ENCODE measurements at places on chromosomes 1 and 21.

DNA sequence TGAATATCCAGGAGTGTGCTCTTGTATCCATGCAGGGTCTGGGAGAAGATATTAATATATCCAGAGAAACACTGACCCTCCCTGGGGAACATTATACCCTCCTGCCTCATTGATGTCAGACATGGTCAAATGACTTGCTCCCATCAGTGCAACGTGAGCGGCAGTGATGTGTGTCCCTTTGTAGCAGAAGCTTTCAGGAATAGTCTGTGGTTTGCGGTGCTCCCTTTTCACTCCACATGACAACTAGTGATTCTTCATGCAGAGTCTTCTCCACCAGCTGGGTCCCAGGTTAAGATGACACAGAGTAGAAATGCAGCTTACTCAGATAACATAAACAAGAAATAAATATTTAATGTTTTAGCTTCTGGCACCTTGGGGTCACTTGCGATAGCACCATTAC lies 31.9 kb upstream of the LYPD8 start:
- no peak for DNase-seq

DNA sequence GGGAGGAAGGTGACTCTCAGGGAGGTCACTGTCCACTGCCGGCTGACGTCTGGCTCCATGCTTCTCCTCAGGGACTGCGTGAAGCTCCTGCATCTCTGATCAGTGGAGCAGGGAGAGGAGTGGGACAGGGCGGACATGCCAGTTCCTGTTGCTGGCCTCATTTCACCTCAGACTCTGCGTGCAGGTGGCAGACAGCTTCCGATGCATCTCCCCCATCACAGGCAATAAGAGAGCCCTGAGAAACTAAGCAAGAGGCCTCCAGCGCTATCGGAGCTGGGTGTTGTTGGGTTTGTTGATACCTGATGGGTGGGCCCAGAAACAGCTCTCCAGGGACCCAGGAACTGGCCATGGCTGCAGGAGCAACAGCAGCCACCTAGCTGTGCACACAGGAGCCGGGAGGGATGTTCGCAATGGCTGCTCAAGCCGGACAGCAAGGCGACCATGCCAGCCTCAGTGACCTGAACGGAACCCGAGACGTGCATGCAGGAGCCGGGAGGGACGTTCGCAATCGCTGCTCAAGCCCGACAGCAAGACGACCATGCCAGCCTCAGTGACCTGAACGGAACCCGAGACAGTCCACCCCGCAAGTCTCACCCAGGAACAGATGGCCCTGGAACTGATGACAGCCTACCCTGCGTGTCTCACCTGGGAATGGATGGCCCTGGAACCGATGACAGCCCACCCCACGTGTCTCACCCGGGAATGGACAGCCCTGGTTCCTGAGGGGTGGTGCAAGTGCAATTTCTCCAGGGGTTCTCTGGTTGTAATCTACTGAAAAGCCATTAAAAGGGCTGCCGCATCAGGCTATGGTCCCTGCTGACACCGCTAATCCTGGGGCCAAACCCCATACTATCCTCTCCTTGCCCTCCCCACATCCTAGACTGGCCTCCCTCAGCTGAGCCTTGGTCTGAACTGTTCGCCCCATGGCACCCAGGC lies 14.2 kb upstream of the PCBP3 start:
- DNase-seq: no peak

GRCh38 chr21:39712976-39713375 lies 32.0 kb upstream of the IGSF5 start:
- peak; percentile 28 for DNase-seq

- peak; percentile 91 for DNase-seq
Measured at GRCh38 chr1:40315795-40316594, 1.1 kb downstream of the COL9A2 start.

GRCh38 chr1:17658837-17659236 lies 96.3 kb upstream of the ACTL8 start:
- no peak for DNase-seq

GRCh38 chr1:55252942-55253589 lies 37.9 kb upstream of the USP24 start:
- peak; percentile 52 for DNase-seq

GRCh38 chr1:158098256-158098655 lies 82.4 kb upstream of the CD1D start:
- no peak for DNase-seq

- DNase-seq: no peak
Measured at GRCh38 chr1:155279268-155279667, 2.0 kb downstream of the HCN3 start.

DNA sequence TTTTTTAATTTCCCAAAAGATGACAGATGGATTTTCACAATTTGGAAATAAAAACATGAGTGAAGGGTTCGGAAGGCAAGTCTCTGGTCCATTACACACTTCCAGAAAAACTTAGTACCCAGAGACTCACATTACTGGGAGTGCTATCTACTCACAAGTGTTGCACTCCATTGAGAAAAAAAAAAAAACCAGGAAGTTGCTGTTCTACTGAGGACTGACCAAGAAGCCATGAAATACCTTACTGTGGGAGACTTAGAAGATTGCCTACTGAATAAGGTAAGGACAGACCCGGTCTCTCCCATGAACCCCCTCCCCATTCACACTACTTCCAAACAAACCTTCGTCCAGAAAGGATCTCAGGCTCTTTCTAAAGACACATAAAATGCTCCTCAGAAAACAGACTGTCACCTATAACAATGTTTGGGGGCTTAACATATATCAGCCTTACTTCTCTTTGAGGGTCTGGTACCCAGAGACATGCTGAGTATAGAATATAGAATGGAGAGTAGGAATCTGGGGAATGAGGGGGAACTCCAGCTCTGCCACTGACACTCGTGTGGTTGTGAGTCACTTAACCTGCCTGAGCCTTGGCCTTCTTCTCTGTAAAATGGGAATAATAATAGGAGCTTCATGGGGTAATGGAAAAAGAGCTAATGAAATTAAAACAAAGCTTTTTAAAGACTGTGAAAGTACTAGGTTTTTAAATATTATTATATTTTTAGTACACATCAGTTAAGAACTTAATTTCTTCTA lies 1.4 kb downstream of the MAB21L3 start:
- no peak for DNase-seq

DNA sequence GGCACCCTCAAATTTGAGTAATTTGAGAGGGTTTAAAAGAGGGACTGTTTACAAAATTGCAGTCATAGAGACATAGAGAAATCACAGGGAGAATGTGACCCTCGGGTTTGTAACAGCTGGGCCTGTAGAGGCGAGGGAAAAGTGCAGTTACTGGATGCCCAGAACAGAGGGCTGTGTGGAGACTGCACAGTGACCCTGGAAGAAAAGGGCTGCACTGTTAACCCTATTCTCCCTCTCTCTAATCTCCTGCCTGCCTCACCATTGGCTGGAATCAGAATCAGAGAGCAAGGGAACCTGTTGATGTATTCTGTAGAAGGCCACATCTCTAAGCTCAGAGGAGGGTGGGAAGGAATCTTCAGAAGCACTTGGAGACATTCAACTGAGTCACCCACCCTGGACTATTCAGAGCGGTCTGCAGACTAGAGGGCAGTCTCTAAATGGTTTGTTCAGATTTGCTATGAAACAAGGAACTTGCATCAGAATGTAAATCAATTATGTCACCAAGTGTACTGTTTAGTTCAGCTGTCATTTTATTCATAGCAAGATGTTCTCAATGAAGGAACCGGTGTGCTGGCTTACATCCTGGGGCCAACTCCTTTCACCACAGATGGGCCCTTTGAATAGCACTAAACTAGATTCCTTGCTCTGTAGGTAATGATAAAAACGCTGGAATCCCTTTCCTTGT lies 132.2 kb upstream of the HOOK1 start:
- DNase-seq: no peak

DNA sequence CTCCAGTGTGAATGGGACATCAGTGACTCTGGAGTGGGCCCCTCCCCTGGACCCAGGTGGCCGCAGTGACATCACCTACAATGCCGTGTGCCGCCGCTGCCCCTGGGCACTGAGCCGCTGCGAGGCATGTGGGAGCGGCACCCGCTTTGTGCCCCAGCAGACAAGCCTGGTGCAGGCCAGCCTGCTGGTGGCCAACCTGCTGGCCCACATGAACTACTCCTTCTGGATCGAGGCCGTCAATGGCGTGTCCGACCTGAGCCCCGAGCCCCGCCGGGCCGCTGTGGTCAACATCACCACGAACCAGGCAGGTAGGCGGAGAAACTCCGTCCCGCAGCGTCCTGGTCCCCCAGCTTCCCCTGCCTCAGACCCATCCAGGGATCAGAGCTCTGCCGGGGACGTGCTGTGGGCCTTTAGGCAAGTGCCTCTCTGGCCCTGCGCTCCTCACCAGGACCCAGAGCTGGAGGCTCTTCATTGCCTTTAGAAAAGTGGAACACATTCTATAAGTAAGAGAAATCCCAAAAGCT lies 25.7 kb downstream of the EPHA8 start:
- DNase-seq: no peak

DNA sequence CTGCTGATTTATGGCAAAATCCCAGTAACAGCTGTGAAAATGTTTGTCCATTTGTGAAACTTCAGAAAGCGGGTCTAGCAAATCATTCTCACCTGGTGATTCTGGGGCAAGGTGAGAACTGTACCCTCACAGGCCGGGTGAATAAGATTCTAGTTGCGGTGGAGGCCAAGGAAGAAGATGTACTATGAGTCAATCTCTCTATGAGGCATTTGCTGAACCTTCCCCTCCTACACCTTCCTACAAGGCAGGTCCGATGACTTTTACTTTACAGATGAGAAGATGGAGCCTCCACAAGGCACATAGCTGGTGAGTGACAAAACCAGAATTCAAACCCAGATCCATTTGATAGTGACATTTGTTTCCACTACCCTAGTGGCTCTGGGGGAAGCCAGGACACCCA lies 72.7 kb downstream of the BACH1 start:
- DNase-seq: no peak

- peak; percentile 35 for DNase-seq
Measured at GRCh38 chr1:23168445-23169194, at the start of gene LUZP1. LUZP1 (minus strand) TSS chr1:23168856.

GRCh38 chr21:45355573-45355972 lies 49.4 kb upstream of the COL18A1 start:
- DNase-seq: no peak

DNA sequence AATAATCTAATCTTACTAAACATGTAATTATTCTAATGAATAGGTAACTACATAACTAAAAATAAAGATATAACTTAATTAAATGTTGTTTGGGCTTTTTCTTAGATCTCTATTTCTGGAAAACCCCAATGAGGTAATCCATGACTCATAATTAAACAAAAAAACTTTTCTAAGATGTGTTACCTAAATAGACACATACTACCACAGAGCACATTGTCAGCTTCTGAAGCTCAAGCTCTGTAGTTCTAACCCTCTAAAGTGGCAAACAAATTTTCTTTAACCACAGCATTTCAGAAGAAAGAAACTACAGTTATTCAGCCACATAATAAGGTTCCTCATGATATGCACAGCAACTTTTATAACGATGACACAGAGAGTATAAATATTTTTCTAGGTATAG lies 4.2 kb downstream of the OR6K3 start:
- no peak for DNase-seq

- no peak for DNase-seq
Measured at GRCh38 chr1:70922196-70922595, 125.4 kb downstream of the PTGER3 start.

DNA sequence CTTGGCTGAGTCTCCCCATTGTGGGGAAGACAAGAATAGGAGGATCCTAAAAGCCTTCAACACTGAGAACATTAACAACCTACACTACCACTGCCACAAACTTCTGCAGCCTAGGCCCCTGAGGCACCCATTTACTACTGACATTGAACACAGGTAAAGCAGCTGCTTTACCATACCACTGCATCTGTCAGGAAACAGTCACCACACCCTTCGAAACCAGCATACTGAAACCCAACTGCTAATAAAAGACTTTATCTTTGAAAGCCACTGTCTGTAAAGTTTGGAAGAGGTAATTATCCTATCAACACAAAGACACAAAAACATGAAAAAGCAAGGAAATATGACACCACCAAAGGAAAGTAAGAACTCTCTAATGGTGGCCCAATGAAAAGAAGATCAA lies 7.4 kb downstream of the IFNAR1 start:
- no peak for DNase-seq

- DNase-seq: no peak
Measured at GRCh38 chr1:20074725-20075171, 4.8 kb downstream of the PLA2G5 start.

DNA sequence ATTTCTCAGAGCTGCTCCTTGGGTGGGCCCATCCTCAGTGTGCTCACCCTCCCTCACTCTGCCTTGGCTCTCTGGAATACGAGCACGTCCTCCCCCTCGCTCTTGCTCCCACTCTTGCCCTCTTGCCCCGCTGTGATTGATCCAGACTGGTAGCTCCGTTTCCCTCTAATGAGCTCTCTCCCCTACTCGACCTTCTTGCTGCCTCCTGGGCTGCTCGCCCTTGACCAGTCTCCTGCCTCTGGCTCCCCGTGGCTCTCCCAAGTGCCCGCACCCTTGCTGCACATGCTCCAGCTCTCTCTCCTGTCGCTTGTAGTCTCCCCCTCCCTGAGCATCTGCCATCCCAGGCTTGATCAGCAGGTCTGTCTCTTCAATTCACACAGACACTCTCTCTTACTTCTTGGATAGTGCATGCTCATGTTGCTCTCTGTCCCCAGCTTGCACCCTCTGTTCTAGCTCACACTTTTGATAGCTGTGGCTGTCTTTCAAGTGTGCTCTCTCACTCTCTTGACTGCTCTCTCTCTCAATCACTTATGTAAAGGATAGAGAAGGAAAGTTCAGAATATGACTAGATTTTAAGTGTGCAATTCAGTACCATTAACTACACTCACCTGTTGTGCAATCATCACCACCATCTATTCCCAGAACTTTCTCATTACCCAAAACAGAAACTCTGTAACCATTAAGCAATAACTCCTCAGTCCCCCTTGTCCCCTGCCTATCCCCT lies 51.1 kb downstream of the PHC2 start:
- DNase-seq: no peak

GRCh38 chr1:199700551-199700950 lies 327.0 kb upstream of the NR5A2 start:
- no peak for DNase-seq

DNA sequence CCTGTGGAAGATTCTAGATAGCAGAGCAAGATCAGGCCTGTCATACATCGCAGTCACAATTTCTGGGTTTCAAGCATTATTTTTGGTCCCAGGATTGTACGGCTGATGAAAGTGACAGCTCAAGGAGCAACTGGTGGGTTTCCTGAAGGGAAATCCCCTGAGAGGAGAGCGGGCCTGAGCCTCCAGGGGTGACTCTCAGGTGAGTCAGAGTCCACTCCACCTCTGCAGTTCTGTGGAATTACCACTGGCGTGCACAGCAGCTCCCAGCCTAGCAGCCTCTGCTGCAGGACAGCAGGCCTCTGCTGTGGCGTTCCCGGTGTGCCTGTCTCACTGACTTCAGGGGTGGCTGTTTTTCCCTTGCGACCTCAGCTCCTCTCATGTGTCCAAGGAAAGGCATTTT lies 24.4 kb downstream of the SLC66A1 start:
- DNase-seq: no peak

DNA sequence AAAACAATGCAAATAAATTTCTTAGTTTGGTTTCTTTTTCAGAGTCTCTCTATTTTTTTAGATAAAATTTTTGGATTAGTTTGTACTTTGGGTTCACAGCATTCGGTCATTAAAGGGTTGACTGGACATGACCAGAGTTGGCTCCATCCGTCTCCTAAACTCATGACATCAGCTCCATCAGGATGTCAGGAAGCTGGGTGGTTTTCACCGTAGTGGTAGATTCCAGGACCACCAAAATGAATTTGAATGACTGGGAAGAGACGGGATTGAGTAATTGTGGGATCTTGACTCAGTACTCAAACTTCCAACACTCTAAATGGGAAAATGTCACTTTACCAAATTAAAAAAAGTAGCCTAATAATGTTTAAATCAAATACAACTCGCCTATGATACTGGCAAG lies 279.2 kb upstream of the DUSP10 start:
- DNase-seq: no peak

- no peak for DNase-seq
Measured at GRCh38 chr1:201251851-201252430, 31.4 kb upstream of the PKP1 start.
